ENCODE measurements at places on chromosomes 6 and 20.

DNA sequence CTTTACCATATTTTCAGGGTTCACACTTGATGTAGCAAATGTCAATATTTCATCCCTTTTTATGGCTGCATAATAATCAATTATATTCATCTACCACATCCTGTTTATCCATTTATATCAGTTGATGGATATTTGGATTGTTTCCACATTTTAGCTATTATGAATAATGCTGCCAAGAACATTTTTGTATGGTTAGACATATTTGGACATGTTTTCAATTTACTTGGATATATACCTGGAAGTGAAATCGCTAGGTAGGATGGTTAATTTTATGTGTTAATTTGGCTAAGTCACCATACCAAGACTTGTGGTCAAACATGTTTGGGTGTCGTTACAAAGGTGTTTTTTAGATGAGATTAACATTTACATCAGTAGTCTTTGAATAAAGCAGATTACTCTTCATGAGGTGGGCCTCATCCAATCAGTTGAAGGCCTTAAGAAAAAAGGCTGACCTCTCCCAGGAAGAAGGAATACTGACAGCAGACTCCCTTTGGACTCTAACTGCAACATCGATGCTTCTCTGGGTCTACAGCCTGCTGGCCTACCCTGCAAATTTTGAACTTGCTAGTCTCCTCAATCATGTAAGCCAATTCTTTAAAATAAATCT is 196.5 kb downstream of the BACH2 start:
- no peak for DNase-seq

GRCh38 chr20:61115364-61116065 is 136.5 kb upstream of the CDH4 start:
- DNase-seq, result no peak

DNA sequence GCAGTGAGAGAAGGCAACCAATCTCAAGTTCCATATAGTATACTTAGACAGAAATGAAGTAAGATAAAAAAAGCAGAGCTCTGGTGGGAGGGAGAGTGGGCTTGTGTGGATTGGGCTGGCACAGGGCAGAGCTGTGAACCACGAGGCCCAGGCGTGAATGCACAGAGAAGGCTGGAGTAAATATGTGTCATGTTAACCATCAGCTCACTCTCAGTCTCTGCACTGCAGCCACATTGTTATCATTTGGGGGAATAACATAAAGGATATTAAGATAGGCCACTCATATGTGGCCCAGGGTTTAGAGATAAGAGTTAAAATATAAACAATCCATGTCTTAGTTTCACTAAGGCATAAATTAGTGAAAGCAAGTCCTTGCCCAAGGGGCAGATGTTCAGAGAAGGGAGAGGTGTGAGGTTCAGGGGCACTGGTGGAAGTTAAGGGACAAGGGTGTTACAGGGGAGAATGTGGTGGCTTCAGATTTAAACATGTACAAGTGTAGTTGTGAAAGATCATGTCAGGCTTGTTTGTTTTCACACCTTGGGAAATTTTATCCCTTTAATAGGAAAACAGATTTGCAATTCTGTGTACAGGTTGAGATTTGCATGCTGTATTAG is 14.4 kb downstream of the GMPR start:
- DNase-seq, result no peak

DNA sequence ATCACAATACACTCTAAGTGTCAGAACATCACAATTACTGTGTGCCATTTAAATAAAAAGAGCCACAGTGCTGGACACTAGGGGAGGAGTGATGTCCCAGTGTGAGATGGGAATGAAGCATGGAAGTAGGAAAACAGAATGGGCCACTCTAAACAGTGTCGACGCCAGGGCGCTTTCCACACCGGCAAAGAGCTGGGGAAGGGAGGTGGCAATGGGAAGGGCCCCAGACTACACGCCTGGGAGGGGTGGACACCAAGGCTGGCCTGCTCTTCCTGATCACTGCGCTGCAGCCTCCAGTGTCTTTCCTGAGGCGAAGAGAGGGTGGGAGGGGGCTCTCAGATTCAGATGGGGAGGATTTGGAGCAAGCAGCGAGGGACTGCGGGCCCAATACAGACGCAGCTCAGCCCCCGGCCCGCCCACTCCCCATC is 75.9 kb downstream of the ERMARD start:
- DNase-seq, result no peak

DNA sequence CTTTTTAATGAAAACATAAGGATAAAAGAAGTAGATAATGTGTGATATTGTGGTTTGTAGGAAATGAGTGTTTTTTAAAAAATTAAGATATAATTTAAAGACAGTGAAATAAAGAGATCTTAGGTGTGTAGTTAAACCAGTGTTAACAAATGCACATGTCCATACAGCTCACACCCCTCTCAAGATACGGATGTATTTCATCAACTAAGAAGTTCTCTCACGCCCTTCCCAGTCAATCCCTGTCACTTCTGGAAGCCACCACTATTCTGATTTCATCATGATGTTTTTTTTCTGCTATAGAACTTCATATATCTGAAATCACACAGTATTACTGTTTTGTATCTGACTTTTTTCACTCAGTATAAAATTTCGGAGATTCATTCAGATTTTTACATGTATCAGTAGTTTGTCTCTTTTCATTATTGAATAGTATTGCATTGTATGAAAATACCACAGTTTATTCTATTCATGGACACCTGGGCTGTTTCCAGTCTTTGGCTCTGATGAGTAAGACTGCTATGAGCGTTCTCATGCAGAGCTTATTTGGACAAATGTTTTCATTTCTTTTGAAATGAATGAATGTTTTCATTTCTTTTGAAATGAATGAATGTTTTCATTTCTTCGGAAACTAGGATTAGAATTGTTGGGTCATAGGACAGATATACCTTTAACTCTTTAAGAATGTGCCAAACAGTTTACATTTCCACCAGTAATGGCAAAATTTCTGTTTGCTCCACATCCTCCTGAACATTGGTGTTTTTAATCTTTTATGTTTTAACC is 49.7 kb upstream of the ELOVL5 start:
- DNase-seq, result no peak

DNA sequence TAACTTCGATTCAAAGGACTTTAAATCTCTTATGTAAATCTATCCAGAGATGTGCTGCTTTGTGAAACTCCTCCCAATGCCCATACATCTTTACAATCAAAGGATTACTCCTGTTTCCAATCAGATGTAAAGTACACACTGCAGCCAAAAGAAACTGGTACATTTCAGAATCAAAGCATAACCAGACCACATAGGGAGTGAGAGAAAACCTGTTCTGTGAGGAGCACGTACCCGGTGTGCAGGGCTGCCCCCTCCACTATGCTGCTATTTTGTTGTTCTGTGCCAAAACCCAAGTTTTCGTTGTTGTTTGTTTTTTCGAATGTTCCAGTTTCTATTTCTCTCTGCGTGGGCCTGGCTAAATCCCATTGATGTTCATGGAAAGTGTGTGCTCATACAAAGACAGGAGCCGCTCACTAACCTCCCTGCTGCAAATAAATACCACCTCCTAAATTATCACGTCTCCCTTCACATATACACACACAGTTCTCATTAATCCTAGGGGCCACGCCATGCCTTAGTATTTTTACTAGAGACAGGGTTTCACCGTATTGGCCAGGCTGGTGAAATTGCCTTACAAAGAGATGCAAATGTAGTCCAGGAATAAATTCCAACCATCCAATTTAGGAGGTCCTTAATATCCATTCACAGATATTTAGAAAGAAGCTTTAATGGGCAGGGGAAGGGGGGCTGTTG is 52.9 kb downstream of the ATP9A start:
- no peak for DNase-seq

- DNase-seq, result no peak
Observed at GRCh38 chr6:9520417-9521151, 894.3 kb downstream of the TFAP2A start.

DNA sequence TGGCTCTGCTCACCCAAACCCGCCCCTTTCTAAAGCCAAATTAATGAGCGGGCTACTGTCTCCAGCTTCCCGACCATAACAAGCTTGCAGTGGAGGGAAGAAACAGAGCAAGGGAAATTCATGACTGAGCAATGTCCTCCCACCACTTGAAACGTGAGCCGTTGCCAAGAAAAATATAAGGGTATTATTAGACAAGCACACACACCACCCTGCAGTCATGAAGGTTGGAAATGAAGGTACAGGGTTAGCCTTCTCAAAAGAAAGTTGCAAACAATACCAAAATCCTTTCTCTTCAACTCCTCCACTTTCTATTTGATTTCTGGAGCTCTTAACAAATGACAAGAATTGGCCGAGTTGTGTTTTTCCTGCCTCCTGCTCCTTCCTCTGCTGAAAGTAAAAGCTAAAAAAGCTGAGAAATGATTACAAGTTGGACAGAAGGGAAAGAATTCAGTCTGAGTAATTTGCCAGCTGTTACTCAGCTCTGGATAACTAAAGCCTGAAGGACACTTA is 151.1 kb upstream of the B3GAT2 start:
- no peak for DNase-seq

DNA sequence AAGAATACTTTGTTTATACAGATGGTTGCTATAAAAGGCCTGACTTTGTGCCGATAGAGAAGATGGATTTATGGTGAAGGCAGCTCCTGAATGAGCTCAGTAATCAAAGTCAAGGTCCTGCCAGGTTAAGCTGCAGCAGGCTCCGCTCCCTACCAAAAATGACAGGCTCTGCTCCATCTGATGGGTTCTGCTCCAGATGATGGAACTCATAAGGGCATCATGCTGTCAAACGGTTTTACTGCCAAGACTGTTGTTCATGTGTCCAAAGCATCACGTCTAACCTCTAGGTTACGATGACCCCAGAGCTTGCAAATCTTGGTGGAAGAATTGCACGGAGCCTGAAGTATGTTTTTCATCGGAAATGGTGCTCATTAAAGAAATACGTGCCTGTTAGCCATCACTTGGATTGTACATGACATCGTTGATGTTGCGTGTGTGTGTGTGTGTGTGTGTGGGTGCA is 19.2 kb upstream of the PTGIS start:
- no peak for DNase-seq

DNA sequence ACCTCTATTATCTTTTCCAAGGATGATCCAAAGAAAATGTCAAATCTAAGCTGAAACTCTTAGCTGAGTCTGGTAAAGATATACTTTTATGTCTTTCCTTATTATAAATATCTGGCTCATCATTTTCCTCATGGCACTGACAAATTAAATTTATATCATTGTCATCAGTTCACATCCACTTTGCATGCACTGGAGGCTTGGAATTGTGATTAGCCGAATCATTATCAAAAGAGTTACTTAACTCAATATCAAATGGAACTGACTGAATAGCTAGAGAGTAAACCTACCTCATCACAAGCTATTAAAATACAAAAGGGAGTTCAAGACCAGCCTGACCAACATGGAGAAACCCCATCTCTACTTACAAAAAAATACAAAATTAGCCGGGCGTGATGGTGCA is 713.9 kb upstream of the MARCKS start:
- DNase-seq, result no peak

DNA sequence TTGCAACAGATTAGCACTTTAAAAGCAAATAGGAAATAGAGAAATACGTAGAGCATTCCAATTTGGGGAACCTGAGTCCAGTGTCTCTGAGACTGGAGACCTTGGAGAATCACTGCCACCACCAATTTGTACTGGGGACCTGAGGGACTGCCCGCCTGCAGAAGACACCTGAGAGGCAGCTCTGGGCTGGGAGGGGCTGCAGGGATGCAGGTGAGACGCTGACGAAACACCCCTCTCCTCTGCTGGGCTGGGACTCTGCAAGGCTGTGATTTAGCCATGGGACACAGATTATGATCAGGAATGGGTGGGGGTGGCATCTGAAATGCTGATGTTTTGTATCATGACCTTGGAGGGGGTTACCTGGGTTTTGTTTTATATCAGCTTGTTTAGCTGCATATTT is 7.0 kb upstream of the APMAP start:
- DNase-seq, result no peak

DNA sequence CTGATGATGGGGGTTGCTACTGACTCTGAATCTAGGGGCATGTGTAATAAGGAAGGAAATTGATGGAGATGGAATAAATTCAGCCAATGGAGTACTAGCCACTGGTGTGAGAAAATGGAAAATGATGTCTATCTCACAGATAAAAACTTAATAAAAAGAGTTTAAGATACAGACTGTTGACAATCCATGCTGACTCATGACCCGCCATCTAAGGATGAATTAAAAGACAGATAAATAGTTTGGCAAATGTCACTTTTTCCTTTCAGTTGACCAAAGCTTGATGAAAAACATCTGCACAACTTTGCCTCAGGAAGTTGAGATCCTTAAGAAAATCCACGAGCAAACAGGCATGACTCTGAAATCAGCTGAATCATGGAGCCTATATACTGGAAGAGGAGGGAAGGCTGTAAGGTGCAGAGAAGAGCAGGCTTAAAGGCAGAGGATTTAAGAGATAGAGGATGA is 82.6 kb upstream of the BMP5 start:
- DNase-seq, result no peak

DNA sequence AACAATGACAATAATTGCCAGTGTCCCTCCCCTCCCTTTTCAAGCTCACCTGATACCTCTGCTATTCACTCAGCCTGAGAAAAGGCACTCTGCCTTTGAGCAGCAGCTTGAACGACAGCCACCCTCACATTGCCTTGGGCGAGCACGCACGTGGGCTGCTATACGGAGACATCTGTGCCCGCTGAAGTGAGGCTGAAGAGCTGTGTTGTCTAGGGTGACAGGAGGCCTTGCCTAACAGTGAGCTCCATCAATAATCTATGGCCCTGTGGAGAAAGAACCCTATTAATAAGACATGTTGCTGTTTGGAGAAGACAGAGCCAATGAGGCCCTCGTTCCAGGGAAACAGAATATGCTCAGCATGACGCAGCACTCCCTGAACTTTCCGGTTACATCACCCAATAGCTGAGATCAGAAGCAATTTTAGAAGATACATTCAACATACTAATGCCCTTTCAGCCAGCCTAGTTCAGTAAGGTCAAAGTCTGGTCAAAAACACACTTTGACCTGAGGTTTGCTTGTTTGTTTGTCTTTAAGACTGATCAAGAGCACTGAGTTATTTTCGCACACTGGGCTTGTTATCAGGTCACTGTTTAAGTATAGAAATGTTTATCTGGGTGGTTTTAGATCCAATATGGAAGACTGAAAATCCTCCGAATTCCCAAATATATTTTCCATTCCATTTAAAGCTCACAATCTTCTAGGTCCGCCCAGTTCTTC is 30.6 kb downstream of the RBM24 start:
- DNase-seq, result no peak

GRCh38 chr6:167702241-167702827 is 124.4 kb upstream of the AFDN start:
- no peak for DNase-seq

- DNase-seq, result no peak
Observed at GRCh38 chr20:52318651-52319050, 127.1 kb upstream of the ZFP64 start.
